ENCODE measurements at places on chromosomes 5 and 9.

- DNase-seq: no peak
These were observed 192.6 kb downstream of the TLE4 start for GRCh38 chr9:79764374-79764773.

GRCh38 chr9:127224178-127224882 is 40.2 kb upstream of the GARNL3 start:
- DNase-seq: peak; percentile 65

DNA sequence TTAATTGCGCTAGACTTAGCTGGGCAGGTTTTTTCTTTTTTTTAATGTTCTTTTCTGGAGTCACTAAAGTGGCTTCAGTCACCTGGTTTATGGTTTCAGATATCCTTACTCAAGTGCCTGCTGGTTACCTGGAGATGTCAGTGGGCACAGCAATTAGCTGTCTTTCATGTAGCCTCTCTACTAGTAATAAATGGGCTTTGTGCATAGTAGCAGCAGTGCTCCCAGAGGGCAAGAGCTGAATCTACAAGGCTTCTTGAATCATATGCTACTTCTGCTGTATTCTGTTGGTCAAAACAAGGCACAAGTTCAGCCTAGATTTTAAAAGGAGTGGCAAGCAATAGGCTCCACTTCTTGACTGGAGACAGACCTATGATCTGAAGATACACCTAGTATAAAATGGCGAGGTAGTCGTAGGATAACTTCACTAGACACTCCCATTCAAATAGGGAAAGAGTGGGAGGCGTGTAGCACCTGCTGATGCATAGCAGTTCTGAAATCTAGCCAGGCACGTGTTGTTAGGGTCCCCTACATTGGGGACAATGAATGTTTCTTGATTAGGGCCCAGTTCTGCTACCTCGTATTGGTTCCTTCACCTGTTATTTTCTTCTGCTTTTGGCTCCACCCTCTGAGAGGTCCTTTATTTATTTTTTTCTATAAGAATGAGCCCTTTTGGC is 7.0 kb downstream of the SCAMP1 start:
- DNase-seq: peak; percentile 71

DNA sequence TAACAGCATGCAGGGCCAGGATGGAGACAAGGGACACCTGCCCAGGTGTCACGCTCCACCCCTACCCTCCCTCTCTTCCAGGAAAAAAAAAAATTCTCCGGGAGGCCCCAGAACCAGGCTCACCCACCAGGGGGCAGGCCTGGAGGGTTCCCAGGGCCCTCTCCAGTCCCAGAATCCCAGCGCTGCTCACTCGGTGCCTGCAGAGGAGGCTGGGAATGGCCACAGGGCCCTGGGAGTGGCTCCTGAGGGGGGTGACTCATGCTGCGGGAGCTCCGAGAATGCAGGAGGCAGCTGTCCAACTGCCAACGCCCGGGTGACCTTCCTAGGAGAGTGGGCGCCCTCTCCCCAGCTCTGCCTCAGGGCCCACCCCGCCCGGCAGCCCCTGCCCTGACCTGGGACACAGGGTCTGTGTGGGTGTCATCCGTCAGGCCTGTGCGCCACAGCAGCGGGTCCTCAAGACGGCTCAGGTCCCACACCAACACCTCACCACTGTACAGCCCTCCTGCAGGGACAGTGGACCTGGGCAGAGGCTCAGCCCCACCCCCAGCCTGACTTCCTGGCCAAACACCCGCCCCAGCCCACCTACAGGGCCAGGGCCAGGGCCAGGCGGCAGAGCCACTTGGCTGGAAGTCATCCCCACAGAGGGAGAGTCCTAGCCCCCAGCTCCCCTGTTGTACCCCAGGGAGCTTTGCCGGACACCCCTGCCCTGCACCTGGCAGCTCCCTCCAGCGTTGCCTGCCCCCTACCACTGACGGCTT is 21.2 kb downstream of the DYNC2I2 start:
- DNase-seq: peak; percentile 68

GRCh38 chr5:97062046-97062445 is 80.4 kb downstream of the LIX1 start:
- DNase-seq: peak; percentile 8

DNA sequence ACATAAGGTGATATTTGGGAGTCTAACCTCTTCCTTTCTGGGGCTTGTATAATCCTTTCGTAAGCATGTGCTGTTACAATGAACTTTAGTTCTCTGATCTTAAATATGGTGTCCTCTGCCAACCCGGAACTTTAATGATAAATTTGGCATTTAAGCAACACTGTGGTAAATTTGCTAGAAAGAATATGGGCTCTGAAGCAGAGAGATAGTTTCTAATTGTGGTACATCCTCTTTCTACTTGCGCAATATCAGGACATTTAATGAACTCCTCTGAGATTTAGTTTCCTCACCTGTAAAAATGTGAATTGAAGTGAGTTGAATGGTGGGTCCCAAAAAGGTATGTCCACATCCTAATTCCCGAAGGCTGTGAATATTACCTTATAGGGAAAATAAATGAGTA is 364.7 kb downstream of the CAAP1 start:
- no peak for DNase-seq

GRCh38 chr5:124536333-124536732 is 210.1 kb downstream of the ZNF608 start:
- DNase-seq: no peak

- no peak for DNase-seq
These were observed 236.5 kb downstream of the DRD1 start for GRCh38 chr5:175207321-175208040.

- no peak for DNase-seq
These were observed 18.3 kb downstream of the RFX3 start for GRCh38 chr9:3507395-3508077.

DNA sequence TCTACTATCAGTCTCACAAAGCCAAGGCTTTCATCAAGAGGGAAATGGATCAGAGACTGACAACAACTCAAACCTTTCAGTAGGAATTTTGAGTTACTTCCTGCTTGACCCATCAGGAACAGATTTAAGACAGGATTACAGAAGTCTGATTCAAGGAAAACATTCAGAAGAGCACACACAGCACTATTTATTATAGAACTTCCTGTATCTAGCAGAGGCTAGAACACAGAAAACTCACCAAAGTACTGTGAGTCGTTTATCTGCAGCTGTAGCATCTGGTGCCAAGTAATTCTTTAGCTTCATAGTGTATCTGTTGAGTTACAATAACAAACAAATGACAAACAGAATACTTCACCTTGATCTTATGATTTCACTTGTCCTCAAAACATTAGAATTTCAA is 13.8 kb downstream of the LEAP2 start:
- no peak for DNase-seq

GRCh38 chr9:97307500-97308163 is at the start of gene CCDC180:
Gene CCDC180 (plus strand): TSS chr9:97307659. CDS start chr9:97308064, 405 bp downstream.
- no peak for DNase-seq

DNA sequence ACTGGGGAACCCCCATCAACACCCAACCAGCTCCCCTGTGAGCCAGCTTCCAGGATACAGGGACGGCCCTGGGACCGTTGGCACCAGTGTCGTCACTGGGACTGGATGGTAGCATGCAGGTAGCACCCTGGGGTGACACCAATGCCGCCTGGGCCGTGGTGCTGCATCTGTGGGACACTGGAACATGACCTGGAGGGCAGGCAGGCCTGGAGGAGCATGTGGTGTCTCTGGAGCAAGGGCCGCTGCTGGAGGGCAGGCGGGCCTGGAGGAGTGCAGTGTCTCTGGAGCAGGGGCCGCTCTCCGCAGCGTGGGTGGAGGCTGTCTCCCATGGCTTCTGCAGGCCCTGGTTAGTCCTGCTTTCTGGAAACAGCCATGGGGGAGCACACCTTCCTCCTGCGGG is 13.1 kb downstream of the LPCAT1 start:
- no peak for DNase-seq

DNA sequence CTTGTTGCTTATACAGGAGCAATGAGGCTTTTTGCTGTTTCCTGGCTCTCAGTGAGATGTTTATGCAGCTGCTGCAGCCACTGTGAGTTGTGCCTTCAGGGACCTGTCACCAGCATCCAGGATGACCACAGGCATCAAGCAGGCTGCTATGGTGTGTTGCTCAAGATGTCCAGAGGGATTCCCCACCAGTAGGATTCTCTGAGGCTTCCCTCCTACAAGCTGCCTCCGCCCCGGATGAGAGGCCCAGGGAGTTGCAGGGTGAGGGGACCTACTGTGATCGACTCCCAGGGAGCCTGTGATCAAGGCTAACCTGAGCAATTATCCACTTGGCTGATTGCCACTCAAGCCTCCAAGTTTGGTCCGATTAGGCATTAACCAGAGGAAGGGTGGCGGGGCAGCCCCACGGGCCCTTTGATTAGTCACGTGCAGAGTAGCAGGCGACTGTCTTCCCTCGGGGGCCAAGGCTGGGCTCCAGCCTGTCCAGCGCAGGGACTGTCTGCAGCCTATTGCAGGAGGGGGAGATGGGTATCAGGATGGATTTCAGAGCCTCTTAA is 1.8 kb upstream of the FAT2 start:
- no peak for DNase-seq

DNA sequence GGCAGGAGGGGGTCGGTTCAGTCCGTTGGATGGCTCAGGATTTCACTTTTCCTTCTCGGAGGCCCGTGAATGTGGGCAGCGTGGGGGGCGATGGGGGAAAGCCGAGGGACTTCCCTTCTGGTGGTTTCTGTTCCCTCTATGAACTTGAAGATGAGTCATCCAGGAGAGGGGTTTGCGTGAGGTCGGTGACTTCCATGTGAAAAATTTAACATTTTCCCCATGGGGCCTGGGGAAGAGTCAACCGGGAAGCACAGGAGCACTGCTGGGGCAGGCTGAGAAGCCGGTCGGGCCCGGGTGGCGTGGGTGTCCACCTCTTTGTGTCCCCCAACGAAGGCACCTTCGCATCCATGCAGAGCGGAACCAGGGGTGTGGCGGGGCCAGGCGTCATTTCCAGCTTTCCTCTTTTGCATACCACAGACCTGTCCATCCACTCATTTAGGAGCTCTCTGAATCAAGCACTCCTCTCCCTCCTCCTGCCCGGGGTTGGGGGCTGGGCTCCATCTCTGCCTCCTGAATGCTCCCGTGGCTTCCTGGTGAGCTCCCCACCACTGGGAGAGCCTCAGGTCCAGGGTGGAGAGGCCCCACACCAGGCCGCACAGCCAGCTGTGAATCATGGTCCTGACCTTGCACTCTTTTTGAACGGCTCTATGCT is 68.4 kb downstream of the ANKRD33B start:
- DNase-seq: no peak

DNA sequence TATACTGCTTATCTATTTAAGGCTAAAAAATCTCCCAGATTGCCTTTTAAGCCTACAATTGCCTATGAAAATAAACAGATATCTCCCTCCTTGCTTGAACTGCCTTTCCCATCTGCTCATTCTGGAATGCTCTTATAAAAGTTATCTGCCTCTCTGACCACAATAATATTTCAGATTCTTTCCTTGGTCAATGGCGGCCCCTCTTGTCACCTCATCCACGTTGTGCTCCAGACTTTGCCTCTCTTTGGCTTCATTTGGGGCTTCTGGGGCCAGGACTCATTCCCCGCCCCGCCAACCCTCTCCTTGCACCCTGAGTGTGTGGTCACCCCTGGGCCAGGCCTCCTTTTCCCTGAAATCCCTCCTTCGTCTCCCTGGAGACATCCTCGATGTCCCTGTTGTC is 110.0 kb upstream of the RPS23 start:
- DNase-seq: no peak

DNA sequence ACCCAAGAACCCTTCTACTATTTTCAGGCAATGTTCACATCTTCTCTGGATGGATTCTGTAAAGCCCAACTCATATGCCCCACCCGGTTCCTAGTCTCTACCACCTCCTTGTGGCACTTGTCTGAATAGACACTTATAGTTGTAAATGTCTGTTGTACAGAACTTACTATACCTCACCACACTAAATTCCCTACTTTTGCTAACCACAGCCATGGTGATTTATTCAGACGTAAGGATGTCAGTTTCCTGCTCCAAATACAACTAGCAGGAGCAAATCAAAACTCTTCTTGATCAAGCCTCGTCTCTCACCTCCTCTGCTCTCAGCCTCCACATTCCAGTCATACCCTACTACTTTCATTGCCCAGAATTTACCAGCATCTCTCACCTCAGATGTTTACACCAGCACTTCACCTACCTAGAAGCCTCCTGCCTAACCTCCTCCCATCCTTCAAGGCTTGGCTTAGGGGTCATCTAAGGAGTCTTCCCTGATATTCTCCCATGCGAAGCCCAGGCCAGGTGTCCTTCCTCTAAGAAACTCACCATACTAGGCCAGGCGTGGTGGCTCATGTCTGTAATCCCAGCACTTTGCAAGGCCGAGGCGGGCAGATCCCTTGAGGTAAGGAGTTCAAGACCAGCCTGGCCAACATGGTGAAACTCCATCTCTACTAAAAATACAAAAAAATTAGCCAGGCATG is 75.5 kb downstream of the MAPKAP1 start:
- no peak for DNase-seq

- peak; percentile 62 for DNase-seq
These were observed 6.3 kb upstream of the TRMT10B start for GRCh38 chr9:37747271-37747753.

- DNase-seq: no peak
These were observed 75.7 kb downstream of the AMBP start for GRCh38 chr9:114002271-114002985.

GRCh38 chr5:143660625-143661024 is 151.3 kb upstream of the HMHB1 start:
- no peak for DNase-seq

GRCh38 chr5:102857076-102857818 is 102.1 kb downstream of the PAM start:
- no peak for DNase-seq

GRCh38 chr9:89052470-89053097 is 61.3 kb downstream of the S1PR3 start:
- no peak for DNase-seq

GRCh38 chr5:40995801-40996586 is 75.1 kb downstream of the MROH2B start:
- no peak for DNase-seq

GRCh38 chr5:16899171-16899570 is 36.9 kb downstream of the MYO10 start:
- DNase-seq: no peak

DNA sequence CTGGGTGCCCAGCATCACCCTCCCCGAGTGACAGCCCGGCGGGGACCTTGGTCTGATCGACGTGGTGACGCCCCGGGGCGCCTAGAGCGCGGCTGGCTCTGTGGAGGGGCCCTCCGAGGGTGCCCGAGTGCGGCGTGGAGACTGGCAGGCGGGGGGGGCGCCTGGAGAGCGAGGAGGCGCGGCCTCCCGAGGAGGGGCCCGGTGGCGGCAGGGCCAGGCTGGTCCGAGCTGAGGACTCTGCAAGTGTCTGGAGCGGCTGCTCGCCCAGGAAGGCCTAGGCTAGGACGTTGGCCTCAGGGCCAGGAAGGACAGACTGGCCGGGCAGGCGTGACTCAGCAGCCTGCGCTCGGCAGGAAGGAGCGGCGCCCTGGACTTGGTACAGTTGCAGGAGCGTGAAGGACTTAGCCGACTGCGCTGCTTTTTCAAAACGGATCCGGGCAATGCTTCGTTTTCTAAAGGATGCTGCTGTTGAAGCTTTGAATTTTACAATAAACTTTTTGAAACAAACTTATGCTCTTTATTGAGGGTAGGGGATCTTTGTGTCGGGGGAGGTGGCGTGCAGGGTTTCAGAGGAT is 1.3 kb downstream of the GADD45G start:
- peak; percentile 58 for DNase-seq

- DNase-seq: no peak
These were observed 109.3 kb upstream of the TMEM161B start for GRCh38 chr5:88377705-88378656.

GRCh38 chr5:73298772-73299630 is 126.0 kb downstream of the TMEM174 start:
- DNase-seq: no peak
